H1 (cell line): ENCODE measurements at places on chromosomes 16 and 17. TPM values are rescaled to one million over a fixed set of nuclear protein-coding genes. Genes with fewer than 3 reads are reported as not detected.

The ATAD5 gene
- polyA plus RNA-seq, result 3.0 and 3.5 TPM in 2 replicates

The WFIKKN1 gene
- polyA plus RNA-seq, result 15.8 and 28.4 TPM in 2 replicates

The TMEM204 gene
- polyA plus RNA-seq, result 0.03 TPM in 1 of 2 replicates, not detected in the other

DNA sequence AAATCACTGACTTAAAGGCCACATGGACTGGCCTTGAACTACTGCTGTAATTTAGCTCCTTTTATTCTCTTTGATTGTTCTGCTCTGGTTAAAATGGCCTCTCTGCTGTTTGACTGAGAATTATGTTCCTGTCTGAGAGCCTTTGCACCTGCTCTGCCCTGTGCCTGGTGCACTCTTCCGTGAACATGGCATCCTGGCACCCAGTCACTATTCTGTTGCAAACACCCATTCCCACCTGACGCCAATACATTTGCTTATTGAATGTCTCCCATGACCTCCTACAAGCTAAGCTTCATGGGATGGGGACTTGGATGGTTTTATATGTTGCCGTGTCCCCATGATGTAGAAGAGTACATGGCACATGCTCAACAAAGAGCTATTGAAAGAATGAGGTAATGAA lies 20.1 kb downstream of the HSD17B2 start:
- DNase-seq, result no peak
- no peaks in the 10 kb centered on the region for H3K36me3 ChIP-seq
- peaks cover 1% of the 10 kb centered on the region for H3K27me3 ChIP-seq

The CCDC200 gene
- polyA plus RNA-seq, result 0.11 TPM in 1 of 2 replicates, not detected in the other

DNA sequence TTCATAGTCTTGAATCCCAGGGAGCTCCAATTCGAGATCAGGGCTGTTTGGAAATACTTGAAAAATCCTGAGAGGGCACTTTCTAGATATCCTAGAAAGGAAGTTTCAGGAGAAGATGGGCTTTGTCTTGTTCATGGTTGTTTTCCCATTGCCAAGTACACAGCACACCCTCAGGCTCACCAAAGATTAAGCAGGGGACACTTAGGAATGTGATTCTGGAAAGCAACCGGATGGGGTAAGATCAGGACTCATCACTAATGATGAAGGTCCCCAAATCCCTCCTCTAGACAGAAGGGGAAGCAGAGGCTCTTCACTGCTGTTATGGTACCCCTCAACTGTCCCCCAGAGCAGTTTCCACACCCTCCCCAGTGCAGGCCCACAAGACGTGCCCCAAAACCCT lies 40.7 kb downstream of the VAC14 start:
- no peak for DNase-seq
- no peak overlapping the region for H3K4me3 ChIP-seq
- H3K27ac ChIP-seq, result no peak overlapping the region
- peaks cover 12% of the 10 kb centered on the region; the same call in 1 of the 2 replicates for H3K36me3 ChIP-seq
